Gastroesophageal sphincter (tissue), 4 donors: ENCODE measurements at places on chromosomes 11 and 22.

DNA sequence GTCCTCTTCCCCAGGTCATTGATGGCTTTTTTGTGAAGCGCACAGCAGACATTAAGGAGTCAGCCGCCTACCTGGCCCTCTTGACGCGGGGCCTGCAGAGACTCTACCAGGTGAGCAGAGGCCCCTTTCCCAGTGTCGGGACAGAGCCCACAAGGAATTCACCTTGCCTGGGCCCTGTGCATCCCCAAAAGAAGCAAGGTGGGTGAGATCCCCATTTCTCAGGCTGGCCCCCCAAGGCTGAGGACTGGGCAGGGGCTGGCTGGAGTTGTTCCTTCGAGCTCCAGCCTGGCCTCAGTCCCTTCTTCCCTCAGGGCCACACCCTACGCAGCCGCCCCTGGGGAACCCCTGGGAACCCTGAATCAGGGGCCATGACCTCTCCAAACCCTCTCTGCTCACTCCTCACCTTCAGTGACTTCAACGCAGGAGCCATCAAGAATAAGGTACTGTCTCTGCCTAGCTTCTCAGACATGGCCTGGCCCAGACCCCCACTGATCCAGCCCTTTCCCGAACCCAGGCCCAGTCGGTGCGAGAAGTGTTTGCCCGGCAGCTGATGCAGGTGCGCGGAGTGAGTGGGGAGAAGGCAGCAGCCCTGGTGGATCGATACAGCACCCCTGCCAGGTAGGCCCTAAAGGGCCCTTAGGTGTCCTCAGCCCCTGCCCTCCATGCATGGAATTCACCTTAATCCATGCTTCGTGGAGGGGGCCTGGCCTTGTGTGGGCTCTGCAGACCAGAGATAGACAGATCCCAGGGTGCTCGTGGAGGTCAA, 4.7 kb downstream of the MUS81 start:
- no peak for ATAC-seq

- peak; percentile 34 for ATAC-seq
Measured at GRCh38 chr11:7485186-7486097, at the start of gene OLFML1. OLFML1 (plus strand) TSS chr11:7485506; CDS start chr11:7485876, 370 bp downstream.

- ATAC-seq: no peak
Measured at GRCh38 chr22:42350373-42350772, 79.9 kb upstream of the TCF20 start.

DNA sequence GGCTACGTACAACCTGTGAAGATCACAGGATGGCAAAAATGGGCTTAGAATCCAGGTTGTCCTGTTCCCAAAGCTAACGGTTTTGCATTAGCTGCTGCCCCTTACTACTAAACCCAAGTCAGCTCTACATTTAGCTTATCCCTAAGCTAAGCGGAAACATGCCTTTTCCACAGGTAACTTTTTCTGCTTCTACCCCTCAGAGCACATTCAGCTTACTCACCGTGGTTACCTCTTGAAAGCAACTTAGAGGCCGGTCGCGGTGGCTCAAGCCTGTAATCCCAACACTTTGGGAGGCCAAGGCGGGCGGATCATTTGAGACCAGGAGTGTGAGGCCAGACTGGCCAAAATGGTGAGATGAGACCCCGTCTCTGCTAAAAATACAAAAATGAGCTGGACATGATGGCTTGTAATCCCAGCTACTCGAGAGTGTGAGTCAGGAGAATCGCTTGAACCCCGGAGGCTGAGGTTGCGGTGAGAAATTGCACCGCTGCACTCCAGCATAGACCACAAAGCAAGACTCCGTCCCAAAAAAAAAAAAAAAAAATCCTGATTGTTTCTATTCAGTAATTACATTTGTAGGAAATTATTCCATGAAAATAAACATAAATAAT, 790 bp upstream of the TMEM41B start:
- ATAC-seq: no peak

GRCh38 chr11:119389611-119390254, 8.2 kb upstream of the USP2 start:
- no peak for ATAC-seq

- ATAC-seq: no peak
Measured at GRCh38 chr11:2459016-2459725, 14.4 kb downstream of the KCNQ1 start.

- ATAC-seq: no peak
Measured at GRCh38 chr11:87031433-87032170, 6.1 kb upstream of the TMEM135 start.

DNA sequence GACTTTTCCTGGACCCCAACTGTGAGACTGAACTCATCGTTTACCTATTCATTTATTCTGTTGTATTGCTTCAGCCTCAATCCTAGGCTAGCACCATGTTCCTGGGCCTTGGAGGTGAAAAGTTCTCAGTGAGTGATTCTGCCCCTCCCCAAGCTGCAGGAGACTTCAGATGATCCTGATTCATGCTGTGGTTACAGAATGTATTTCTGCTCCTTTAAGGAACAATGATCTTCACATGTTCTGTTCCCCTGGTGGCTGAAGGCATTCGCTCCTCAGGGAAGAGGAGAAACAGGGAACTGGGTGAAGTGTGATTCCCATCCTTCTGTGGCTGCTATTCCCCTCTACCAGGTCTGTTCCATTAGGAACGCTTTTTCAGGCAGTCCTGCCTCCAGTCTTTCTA, 2.4 kb downstream of the OR52E1 start:
- no peak for ATAC-seq

GRCh38 chr11:59253001-59253400, 40.3 kb upstream of the MPEG1 start:
- ATAC-seq: no peak

GRCh38 chr11:44235765-44236201, 74.2 kb downstream of the ALX4 start:
- peak; percentile 25 for ATAC-seq

DNA sequence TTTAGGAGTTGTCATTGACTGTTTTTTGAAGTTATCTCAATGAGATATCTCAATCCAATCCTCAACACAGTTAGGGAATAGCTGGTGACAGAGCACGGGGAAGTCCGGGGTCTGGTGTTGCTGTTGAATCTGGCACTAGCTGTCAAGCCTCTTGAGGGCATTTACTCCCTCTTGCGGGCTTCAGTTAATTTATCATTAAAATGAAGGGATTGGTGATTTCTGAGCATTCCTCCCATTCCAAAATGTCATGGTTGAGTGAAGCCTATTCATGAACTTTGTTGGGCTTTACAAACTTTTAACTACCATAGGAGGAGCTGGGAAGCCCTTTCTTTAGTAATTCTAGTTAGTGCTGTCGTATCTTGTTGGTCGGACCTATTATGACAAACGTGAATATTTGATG, 40.2 kb downstream of the UVRAG start:
- no peak for ATAC-seq

- ATAC-seq: no peak
Measured at GRCh38 chr11:85182441-85183387, 444.4 kb downstream of the DLG2 start.

DNA sequence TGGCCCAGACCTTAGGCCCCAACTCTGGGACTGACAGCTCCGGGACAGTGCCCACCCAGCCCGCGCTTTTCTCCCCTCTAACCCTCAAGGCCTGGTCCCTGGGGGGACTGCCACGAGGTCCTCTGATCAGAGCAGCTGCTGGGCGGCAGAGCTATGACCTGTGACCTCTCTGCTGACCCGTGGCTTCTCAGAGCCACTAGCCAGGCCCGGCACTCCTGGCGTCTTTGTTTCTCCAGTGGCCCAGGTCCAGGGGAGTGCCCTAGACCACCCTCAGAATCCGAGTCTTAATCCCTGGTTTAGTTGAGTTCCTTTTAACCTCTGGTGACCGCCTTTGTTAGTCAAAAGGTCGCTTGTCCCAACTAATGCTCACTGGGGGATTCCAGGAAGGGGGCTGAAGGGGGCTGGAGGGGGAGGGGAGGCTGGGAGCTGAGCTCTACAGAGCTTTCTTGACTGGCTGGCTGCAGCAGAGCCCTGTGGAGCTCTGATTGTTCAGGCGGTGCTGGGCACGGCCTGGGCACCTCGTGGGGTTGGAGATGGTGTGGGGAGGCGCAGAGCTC, 1.2 kb downstream of the FBLN1 start:
- ATAC-seq: no peak

GRCh38 chr22:19846620-19847344, 7.9 kb downstream of the GNB1L start:
- ATAC-seq: no peak

DNA sequence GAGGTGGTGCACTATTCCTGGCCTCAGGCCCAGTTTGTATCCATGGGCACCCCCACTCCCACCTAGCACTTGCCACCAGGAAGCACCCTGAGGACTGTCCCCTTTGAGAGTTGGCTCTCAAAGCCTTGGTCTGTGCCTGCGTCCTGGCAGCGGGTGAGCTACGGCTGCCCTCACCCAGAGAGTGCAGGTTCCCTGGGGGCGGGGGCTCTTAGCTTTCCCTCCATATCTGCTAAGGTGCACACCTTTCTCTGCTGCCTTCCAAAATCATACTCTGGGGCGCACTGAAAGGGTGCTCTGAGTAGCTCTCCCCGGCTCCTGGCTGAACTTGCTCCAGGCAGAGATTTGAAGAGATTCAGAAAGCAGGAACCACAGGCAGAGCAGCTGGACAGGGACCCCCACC, 7.1 kb downstream of the KCNQ1 start:
- no peak for ATAC-seq

GRCh38 chr11:118644496-118644895, 35.0 kb downstream of the TREH start:
- ATAC-seq: no peak

DNA sequence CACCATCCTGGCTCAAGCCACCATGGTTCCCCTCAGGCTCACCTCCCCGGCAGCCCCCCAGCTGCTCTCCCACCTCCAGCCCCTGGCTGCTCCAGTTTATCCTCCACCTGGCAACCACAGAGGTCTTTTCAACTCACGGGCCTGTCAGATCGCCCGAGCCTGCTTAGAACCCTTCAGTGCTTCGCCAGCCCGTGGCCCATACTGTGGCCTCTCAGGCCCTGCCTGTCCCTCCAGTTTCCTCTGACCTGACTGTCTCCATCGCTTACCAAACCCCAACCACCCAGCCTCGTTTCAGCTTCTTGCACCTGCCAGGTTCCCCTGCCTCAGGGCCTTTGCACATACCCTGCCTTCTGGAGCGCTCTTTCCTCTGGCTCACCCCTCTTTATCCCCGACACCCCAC, 6.9 kb downstream of the KCNC1 start:
- ATAC-seq: no peak

- ATAC-seq: no peak
Measured at GRCh38 chr11:79431535-79431934, 9.3 kb downstream of the TENM4 start.

DNA sequence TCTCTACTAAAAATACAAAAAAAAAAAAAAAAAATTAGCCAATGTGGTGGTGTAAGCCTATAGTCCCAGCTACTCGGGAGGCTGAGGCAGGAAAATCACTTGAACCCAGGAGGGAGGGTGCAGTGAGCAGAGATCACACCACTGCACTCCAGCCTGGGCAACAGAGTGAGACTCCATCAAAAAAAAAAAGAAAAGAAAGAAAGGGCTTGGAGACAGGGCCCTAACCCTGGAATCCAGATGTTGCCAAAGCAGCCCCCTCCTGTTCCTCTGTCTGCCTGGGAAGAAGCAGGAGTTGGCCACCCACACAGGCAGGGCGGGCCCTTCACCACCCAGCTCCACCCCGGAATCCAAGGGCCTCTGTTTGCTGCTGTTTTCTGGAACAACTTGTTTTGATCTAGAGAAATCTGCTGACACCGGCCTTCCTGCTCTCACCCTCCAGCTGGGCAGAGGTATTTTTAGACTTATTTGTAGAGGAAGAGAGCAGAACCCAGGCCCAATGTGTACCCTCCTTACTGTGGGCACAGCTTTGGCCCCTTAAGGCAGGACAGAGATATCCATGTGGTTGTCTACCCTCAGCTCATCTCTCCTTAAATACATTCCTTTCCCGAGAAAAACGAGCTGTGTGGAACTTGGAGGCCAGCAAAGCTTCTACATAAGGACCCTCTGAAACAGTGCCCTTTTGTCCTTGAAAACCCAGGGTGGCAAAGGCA, 2.7 kb upstream of the NEAT1 start:
- peak; percentile 23 for ATAC-seq

GRCh38 chr11:469684-470560, 19.8 kb downstream of the PTDSS2 start:
- ATAC-seq: peak; percentile 91

DNA sequence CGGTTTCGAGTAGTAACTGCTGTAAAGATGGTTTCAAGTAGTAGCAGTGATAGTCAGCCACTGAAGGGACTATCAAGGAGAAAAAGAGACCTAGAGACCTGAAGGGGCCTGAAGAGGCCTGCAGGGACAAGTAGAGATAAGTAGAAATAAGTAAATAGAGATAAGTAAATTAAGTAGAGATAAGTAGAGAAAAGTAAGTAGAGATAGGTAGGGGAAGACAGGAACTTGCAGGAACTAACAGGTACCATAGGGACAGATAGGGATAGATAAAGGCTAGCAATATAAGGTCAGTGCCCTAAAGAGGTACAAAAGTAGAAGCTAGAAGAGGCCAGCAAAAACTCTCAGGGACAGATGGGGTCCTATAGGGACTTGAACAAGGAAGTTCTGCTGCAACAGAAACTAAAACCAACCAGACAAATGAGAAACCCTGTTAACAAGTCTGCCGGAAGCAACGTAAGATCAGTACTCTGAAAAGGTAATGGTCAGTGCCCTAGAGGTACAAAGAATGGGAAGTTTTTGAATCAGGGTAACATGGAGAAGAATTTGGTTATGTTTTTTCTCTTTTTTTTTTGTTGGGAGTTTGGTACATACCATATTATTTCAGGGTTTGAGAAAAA, 9.6 kb upstream of the SC5D start:
- no peak for ATAC-seq

GRCh38 chr11:134071306-134071705, 2.4 kb downstream of the JAM3 start:
- ATAC-seq: no peak

- no peak for ATAC-seq
Measured at GRCh38 chr22:24723111-24723510, 51.4 kb downstream of the PIWIL3 start.

DNA sequence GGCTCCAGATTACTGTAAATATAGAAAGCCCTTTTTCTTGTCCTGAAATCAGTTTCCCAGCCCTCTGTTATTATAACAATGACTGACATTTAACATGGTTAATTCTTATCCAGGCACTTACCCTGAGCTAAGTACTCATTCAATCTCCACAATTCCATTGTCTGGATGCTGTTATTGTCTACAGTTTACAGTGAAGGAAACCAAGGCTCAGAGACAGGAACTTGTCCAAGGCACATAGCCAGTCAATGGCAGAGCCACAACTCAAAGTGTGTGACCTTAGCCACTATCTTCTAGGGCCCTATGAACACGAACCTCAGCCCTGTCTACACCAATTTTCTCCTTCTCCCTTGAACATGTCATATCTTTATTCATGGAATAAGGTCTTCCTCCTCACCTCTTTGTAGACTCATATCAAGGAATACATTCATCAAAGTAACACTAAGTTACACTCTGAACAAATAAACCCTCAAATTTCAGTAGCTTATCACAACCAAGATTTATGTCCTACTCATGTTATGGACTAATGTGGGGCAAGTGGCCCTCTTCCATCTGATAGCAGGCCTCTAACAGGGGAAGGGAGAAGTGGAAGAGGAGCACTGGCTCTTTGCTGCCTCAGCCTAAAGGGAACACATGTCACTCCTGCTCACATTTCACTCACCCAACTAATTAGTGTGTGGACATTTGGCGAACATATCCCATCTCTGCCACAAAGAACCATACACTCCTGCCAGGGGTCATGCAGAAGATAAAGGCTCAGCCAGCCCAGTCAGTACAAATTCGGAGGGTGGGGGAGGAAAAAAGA, 39.3 kb upstream of the APLNR start:
- ATAC-seq: no peak
